ENCODE measurements at places on chromosomes 11 and 22. TPM values are rescaled to one million over a fixed set of nuclear protein-coding genes. Genes with fewer than 3 reads are reported as not detected.

DNA sequence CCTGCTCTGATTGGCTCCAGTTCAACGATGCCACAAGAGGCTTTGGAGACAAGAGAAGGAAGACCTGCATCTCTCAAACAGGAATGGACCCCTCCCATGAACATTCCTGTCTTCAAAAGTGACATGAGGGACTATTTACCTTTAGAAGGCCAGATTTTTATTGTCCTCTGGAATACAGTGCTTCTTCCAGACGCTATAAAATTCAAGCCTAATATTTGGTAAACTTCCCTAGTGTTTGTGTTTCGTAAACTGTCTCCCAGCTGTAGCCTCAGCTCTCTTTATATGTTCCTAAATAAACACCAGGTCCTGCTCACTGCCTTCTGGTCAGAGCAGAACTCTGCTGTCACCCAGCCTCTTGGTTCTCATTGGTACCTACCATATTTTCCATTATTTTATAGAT, 157.8 kb downstream of the CCDC34 start:
- no peaks in the 10 kb centered on the region for H3K27me3 ChIP-seq
- no peak overlapping the region for H3K27ac ChIP-seq
- no peaks in the 10 kb centered on the region for H3K4me1 ChIP-seq
- no peak overlapping the region for H3K4me3 ChIP-seq

The APOL1 gene
- total RNA-seq, result 50.9 TPM

The TTLL1 gene
- 9.3 TPM for total RNA-seq

The MS4A15 gene
- total RNA-seq, result not detected

The AP2A2 gene
- total RNA-seq, result 60.1 TPM

Measured in activated CD4-positive, alpha-beta T cell treated with anti-CD3 and anti-CD28 coated beads, Interleukin-2, amount 10 ng/mL, durations not matched to agents 7 days and 5 days (primary cell).